Fibroblast of the aortic adventitia (primary cell): ENCODE measurements at places on chromosomes 16 and 17.

GRCh38 chr17:48375356-48375755 is 54.7 kb downstream of the SKAP1 start:
- DNase-seq: peak; percentile 22

DNA sequence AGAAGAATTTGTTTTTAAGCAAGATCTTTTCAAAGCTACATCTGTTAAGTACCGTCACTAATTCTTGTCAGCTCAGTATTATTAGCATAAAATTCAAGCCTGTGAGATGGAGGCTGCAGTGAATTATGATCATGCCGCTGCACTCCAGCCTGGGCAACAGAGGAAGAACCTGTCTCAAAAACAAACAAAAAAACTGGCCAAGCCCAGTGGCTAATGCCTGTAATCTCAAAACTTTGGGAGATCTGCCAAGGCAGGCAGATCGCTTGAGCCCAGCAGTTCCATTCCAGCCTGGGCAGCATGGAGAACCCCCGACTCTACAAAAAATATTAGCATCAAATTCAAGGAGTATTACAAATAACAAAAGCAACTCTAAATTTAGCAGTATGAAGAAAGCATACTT is 88.0 kb downstream of the STXBP4 start:
- peak; percentile 10 for DNase-seq

DNA sequence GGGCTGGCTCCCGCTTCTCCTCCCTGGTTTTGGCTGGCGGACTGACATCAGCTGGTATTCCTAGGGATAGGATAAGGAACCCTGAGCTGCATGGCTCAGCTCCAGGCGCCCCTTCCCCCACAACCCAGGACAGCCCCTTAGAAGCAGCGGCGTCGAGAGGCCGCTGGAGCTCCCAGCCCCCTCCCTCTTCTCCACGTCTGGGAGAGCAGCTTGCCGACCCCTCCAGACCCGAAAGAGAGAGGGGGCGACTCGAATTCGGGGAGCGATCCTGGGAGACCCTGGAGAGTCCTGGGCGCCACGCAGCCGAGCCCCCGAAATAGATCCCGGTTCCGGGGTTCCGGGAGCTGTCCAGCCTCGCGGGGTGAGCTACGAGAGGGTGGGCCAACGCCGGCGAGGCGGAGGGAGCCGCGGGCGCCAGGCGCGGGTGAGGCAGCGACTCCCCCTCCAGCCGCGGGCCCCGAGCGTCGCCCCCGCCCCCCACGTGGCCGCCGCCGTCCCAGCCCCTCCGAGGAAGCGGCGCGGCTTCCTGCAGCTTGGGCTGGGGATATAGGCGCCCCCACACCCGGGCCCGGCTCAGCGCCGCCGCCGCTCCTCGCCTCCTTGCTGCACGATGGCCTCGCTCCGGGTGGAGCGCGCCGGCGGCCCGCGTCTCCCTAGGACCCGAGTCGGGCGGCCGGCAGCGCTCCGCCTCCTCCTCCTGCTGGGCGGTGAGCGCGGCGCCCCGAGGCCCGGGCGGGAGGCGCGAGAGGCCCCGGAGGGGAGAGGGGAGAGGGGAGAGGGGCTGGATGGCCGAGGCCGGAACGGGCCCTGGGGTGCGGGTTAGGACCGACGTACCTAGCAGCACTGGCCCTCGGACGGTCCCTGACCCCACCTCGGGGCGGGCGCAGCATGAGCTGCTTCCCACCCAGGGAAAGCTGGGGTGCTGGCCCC is at the start of gene RAMP2:
Gene RAMP2, plus strand, starts transcription at position 576 of the 930 bp plus-strand sequence. Its CDS starts 35 bp downstream, at position 611.
- DNase-seq: no peak

GRCh38 chr17:2232244-2232638 is 71.3 kb downstream of the SMG6 start:
- DNase-seq: peak; percentile 98

DNA sequence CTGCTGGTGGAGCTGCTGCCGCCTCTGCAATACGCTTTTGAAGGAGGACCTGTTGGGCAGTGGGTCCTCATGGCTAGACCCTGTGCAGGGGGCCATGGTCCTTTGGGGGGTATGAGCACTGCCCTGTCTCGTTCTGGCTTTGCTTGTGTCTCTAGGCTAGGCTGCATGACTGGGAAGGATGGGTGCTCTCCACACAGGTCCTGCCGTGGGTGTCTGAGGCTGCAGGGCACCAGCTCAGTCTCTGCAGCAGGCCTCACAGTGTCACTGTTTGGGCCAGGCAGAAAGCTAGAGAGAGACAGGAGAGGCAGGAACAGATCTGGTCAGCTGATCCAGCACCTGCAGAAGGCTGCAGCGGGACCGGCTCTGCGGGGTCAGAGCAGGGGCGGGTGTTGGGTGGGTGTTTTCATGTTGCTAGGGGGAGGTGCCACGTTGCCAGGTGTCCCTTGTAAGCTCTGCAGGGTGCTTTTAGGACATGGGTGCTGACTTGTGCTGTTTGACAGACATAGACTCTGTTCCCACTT is 111.4 kb downstream of the SNX29 start:
- no peak for DNase-seq

DNA sequence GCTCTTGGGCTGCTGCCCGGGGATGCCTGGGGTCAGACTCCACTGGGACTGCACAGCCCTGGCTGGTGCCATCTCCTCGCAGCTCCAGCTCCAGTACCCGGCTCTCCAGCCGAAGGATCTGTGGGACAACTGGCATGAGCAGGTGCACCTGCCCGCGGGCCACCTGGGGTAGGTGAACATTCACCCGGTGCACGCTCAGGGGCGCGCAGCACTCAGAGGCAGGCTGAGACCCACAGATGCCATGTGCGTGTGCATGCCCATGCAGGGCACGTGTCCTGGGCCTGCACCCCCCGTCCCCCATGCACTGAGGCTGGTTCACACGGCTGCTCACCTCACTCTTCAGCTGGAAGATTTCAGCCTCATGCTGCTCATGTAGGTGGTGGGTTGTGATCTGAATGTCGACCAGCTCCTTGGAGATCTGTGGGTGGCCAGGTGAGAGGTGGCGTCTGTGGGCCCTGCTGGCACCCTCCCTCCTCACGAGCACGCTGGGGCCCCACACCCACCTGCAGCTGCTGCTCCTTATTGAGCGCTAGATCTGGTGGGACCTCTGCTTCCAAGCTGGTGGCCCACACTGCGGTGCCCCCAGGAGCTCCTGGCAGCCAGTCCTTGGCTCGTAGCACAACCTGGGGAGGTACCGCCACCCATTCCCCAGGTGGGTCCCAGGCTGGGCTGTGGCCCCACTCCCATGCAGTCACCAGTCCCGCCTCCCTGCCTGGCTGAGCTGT is 618 bp downstream of the CCDC78 start:
- no peak for DNase-seq

- DNase-seq: no peak
Observed at GRCh38 chr17:57326336-57326735, 70.0 kb downstream of the MSI2 start.

DNA sequence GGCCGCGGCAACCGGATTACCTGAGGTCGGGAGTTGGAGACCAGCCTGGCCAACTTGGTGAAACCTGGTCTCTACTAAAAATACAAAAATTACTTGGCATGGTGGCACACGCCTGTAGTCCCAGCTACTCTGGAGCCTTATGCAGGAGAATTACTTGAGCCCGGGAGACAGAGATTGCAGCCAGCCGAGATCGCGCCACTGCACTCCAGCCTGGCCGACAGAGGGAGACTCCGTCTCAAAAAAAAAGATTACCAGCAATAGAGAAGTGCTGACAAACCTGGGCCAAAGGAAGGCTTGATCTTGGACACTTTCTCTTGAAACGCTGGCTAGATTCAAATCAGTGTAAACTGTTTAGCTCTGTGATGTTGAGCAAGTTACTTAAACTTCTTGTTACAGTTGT is 4.3 kb downstream of the MT1H start:
- peak; percentile 44 for DNase-seq

DNA sequence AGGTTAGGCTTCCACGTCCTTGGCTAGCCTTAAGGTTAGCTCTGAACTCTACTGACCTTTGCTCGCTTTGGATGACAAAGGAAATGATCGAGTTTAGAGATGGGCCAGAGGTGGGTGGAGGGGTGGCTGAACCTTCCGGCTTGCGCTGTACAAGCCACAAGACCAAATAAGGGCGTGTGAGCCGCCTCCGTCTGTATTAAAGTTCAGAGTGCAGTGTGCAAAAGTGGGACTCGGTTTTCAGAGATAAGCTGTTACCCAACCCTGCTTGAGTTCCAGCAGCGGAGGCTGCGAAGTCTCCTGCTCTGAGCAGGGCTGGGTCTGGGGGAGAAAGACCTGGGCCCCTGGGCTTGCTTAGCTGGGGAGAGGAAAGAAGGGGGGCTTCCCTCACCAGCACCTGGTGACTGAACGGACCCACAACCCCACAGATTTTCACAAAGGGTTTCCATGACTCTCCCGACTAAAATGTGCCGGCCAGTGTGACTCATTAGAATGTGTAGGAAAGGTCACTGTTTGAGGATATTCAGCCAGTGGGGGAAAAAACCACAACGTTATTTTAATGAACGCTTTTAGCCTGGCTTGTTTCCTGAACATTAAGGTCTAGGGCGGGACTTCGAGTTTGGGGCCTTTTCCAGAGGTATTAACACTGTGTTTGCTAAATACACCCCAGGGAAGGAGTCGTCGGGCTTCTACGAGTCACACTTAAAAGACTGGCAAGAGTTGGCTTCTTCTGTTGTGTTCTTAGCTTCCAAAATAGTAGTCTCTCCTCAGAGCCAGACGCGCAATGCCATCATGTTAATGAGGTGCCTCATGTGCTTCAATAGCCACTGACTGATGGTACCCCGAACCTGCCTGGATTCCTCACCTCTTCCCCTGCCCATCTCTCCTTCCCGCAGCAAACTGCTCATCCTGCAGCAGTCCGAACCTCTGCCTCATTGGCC is 67.0 kb downstream of the CENPV start:
- peak; percentile 98 for DNase-seq

DNA sequence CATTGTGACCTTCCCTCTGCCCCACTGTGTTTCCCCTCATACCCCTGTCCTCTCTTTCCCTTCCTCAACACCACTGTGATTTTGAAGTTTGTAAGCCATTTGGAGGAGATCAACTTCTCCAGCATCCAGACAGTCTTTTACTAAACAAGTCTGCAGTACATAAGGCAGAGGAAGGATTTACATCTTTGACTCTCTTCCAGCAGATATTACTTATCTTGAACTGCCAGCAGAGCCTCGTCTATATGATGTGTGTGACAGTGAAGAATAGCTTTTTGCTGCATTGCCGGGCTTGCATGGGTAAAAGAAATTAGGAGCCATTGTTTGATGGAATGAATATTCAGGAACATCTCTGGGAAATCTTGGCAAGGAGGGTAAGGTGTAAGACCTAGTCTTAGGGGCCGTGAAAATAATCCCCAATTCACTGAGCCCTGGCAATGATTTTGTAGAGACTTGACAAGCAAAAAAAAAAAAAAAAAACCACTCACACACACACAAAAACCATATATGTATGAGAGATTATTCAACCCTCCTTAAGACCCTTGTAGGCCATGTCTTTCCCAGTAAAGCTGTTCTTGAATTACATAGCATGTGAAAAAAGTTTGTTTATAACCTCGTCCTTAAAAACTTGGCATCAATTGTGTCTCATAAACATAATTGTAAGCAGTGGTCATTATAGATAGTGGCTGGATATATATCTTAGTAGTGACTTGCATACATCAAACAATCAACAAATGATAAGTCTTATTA is 903.9 kb downstream of the CDH11 start:
- no peak for DNase-seq

GRCh38 chr17:17729620-17730249 is 48.5 kb downstream of the RAI1 start:
- DNase-seq: no peak

DNA sequence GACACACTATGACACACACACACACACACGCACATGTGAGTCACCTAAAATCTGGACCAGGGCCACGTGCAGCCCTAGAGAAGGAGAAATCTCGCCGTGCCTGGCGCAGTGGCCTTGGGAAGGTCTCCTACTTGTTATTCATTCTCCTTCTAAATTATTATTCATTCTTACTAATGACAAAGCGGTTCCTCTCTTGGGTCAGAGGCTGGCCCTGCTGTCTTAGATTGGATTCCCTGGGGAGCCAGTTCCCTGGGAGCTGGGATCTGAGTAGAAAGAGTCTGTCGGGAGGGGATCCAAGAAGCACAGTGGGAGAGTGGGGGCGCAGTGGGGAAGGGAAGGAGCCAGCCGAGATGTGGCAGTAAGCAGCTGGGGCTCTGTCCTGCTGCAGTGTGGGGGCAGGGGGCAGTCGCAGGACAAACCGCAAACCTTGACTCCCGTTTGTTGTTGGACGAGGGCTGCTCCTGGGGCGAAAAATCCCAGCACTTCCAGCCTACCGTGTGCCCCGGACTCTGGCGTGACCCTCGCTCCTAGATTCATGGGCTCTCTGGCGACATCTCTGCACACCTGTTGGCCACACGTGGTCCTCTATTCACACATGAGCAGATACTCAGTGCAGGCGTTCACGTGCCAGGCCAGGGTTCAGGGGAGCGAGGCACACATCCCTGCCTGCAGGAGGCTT is 18.7 kb upstream of the JPH3 start:
- peak; percentile 71 for DNase-seq

- peak; percentile 22 for DNase-seq
Observed at GRCh38 chr17:79844869-79845600, 5.8 kb upstream of the CBX4 start.

GRCh38 chr16:23729503-23730424 is 16.7 kb upstream of the ERN2 start:
- peak; percentile 56 for DNase-seq

DNA sequence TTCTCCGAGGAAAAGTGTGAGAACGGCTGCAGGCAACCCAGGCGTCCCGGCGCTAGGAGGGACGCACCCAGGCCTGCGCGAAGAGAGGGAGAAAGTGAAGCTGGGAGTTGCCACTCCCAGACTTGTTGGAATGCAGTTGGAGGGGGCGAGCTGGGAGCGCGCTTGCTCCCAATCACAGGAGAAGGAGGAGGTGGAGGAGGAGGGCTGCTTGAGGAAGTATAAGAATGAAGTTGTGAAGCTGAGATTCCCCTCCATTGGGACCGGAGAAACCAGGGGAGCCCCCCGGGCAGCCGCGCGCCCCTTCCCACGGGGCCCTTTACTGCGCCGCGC is at the start of gene ERBB2:
Gene ERBB2, plus strand, starts transcription at position 247 of the 330 bp plus-strand sequence. CDS start 175 bp downstream, outside the sequence.
- DNase-seq: peak; percentile 75

GRCh38 chr17:32549559-32549958 is 62.8 kb downstream of the CDK5R1 start:
- no peak for DNase-seq

- DNase-seq: peak; percentile 72
Observed at GRCh38 chr16:4915226-4915761, 21.7 kb downstream of the PPL start.
